ENCODE measurements at places on chromosomes 7 and 10. TPM values are rescaled to one million over a fixed set of nuclear protein-coding genes. Genes with fewer than 3 reads are reported as not detected.

Gene FANK1
- total RNA-seq = 0.20 TPM

Gene LRRC61
- not detected for total RNA-seq

Gene LAMB1
- total RNA-seq = 146 TPM

Gene NUTM2B
- total RNA-seq = 0.12 TPM

Gene AGR3
- not detected for total RNA-seq

Gene DNAH11
- total RNA-seq = 0.40 TPM

Gene DNAAF5
- 41.5 TPM for total RNA-seq

Data from NCI-H460 (cell line).